Immature natural killer cell (primary cell): ENCODE measurements at places on chromosomes 3 and 15. TPM values are rescaled to one million over a fixed set of nuclear protein-coding genes. Genes with fewer than 3 reads are reported as not detected.

Gene IREB2
- 30.5 TPM for polyA plus RNA-seq

GRCh38 chr3:23116081-23116837 is 86.9 kb upstream of the UBE2E2 start:
- H3K27ac ChIP-seq: no peak overlapping the region
- H3K36me3 ChIP-seq: no peaks in the 10 kb centered on the region
- peaks cover 22% of the 10 kb centered on the region for H3K4me1 ChIP-seq
- no peak for DNase-seq
- H3K27me3 ChIP-seq: no peaks in the 10 kb centered on the region

DNA sequence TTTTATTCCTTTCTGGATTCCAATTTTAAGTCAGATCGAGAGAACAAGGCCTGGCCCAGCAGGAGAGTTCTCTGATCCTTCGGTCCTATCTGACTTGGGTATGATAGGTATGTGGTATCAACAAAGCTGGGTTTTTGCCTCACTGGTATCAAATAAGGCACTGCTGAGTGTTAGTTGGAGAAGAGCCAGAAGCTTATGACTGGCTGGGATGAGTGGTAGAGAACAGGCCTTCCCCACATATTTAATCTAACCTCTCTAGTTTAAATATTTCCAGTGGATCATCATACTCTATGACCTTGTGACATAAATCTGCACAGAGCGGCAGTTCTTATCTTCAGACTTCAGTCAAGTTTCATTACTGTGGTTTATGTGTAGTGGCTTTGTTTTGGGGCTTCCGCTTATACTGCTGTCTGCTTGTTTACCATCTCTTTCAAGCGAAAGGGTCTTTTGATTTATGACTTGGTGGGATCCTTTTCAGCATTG is 164.5 kb downstream of the PTPRG start:
- H3K4me1 ChIP-seq: no peaks in the 10 kb centered on the region
- no peak for DNase-seq
- no peaks in the 10 kb centered on the region for H3K36me3 ChIP-seq
- H3K27ac ChIP-seq: no peak overlapping the region
- no peak overlapping the region for H3K4me3 ChIP-seq
- no peaks in the 10 kb centered on the region for H3K27me3 ChIP-seq

DNA sequence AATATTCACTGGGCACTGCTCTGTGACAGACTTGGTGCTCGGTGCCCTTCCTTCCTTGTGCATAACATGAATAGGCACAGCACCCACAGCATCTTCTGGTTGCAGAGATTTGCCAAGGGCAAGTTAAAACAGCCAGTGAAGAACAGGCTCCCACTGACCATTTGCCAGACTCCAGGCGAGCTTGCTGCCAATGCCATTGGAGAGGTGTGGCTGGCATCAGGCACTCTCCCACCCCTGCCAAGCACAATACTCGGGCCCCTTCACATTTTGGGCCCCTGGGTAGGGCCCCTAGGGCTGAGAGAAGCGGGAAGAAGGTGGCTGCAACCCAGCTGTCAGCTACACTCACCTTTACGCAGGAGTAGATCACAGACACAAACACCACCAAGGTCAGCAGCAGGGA is 112.1 kb downstream of the SEC22A start:
- peaks cover 6% of the 10 kb centered on the region for H3K27me3 ChIP-seq
- no peak overlapping the region for H3K4me3 ChIP-seq
- no peak for DNase-seq
- no peak overlapping the region for H3K27ac ChIP-seq
- no peaks in the 10 kb centered on the region for H3K36me3 ChIP-seq

Gene SV2B
- not detected for polyA plus RNA-seq

- H3K4me1 ChIP-seq: no peaks in the 10 kb centered on the region
- H3K27me3 ChIP-seq: no peaks in the 10 kb centered on the region
- no peak overlapping the region for H3K4me3 ChIP-seq
- H3K36me3 ChIP-seq: no peaks in the 10 kb centered on the region
These were observed 175.2 kb downstream of the TP63 start for GRCh38 chr3:189806171-189806951.

DNA sequence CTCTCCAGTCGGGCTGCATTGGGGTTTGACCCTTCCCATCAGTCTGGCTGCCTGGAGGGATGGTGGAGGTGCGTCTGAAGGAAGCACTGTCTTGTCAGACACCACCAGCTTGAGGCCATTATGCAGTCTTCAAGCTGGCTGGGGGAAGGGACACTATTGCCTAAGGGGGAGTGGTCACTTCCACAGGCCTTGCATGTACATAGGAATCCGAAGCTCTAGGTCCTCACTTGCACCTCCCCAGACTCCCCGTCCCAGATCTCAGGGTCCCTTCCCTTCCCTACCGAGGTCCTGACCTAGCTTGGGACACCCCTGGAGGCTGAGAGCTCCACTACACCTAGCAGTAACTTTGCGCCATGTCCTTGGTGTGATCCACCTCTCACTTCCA is 48.6 kb upstream of the KLF13 start:
- H3K27me3 ChIP-seq: no peaks in the 10 kb centered on the region
- no peaks in the 10 kb centered on the region for H3K36me3 ChIP-seq
- H3K27ac ChIP-seq: no peak overlapping the region
- DNase-seq: no peak
- no peak overlapping the region for H3K4me3 ChIP-seq
- H3K4me1 ChIP-seq: no peaks in the 10 kb centered on the region

- no peaks in the 10 kb centered on the region for H3K4me1 ChIP-seq
- no peaks in the 10 kb centered on the region for H3K36me3 ChIP-seq
- DNase-seq: no peak
- no peak overlapping the region for H3K27ac ChIP-seq
- no peaks in the 10 kb centered on the region for H3K27me3 ChIP-seq
These were observed 165.6 kb upstream of the CCDC54 start for GRCh38 chr3:107211608-107212007.

DNA sequence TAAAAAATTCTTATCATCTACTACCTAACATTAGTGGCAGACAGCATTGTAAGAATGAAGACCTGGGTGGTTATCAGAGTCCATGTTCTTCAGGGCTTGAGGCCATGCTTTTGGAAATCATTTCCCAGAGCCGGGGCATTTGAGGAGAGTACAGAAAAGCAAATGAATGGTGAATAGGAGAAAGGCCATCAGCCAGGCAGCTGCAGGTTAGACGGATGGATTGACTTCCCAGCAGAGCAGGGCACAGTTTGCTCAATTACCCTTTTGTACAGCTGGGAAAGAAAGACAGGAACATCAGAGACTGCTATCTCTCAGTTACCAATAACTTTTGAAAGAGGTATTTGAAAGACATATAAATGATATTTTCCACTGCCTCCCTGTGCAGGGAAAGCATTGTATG is 135.6 kb downstream of the ALCAM start:
- H3K27ac ChIP-seq: no peak overlapping the region
- H3K36me3 ChIP-seq: no peaks in the 10 kb centered on the region
- H3K4me1 ChIP-seq: no peaks in the 10 kb centered on the region

DNA sequence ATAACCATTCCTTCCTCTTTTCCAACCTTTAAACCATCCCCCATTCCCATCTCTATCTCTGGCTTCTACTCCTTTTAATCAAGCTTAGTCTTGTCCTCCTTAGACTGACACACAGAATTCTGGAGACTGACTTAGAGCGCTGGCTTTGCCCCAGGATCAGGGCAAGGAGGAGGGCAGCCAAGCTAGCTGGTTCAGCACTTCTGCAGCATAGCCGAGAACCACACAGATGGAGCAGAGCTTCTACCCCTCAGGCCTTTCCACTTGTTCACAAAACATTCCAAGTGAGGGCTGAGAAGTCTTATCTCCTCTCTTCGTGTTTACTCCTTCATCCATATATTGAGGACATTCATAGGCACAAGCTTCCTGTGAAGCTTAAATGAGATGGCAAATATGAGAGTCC is 246.5 kb upstream of the PEX5L start:
- H3K27me3 ChIP-seq: no peaks in the 10 kb centered on the region
- H3K27ac ChIP-seq: no peak overlapping the region
- H3K4me3 ChIP-seq: no peak overlapping the region
- no peaks in the 10 kb centered on the region for H3K36me3 ChIP-seq

Gene ETV5
- not detected for polyA plus RNA-seq

DNA sequence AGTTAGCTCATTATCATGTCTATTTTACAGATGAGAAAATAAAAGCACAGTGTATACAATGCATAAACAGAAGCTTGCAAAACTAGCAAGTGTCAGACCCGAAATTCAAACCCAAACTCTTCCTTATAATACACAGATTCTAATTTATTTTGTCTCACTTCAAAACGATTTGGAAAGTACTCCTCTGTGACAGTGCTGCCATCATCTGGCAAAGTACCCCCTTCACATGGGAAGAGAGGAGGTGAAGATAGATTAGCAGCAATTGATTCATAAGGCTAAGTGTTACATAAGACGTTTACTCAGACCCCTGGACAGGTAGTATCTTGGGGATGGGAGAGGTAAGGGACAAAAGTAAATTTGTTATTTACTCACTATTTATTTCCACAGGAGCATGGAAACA is 744.0 kb upstream of the SGO1 start:
- H3K27ac ChIP-seq: no peak overlapping the region
- no peak for DNase-seq
- H3K4me3 ChIP-seq: no peak overlapping the region

DNA sequence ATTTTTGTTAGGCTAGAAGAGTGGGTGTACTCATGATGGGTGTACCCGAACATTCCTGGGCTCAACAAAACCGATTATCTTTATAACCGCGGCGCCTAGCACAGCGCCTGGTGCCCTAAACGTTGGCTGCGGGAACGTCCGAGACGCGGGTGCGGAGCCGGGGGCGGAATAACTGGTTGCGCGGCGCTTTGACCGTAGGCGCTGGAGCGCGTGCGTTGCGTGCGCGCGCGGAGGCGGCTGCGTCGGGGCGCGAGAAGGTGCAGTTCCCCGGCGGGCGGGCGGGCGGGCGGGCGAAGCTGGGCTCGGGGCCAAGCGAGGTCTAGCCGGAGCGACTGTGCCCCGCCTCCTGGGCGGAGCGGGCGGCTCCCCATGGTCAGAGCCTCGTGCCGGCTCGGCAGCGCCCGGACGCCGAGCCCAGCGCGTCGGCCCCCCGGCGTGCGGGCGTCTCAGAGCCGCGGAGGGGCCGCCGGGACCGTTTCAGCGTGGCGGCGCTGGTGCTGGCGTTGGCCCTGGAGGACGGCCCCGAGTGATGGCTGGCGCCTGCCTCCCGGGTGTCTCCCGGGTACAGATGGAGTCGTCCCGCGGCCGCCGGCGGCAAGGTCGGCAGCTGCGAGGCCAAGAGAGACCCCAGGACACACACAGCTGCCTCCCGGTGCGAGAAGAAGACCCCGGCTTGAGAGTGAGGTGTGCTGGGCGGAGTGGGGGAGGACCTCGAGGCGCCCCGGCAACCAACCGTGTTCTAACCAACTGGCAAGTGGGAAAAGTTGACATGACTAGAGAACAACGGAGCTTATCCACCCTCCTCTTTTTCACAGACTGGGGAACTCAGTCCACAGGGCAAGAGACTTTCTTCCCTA is at the start of gene PLAAT1:
Gene PLAAT1, plus strand, starts transcription at position 373 of the 857 bp plus-strand sequence. CDS start 14,429 bp downstream, outside the sequence.
- no peak within 1 kb of the TSS for H3K4me3 ChIP-seq
- H3K4me1 ChIP-seq: peaks cover 2% of the 10 kb centered on the region
- DNase-seq: no peak
- H3K36me3 ChIP-seq: no peaks in the 10 kb centered on the region

DNA sequence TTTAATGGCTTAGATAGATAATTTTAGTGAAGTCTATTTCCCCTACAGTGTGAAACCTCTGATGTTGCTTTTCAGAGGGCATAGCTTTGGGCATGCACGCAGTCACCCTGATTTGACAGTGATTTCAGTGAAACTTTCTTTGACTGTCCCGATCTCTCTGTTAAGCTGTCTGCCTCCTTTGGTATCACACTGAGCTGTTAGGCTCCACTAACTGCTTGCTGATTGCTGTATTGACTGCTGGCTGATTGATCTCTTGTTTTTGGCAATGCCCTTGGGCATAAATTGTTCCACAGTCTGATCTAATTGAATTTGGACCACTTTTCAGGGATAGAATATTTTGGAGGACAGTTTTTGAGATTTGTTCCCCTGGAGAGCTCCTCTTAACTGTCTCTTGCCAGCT is 68.5 kb upstream of the CCDC54 start:
- peaks cover 6% of the 10 kb centered on the region for H3K27me3 ChIP-seq
- DNase-seq: no peak
- H3K36me3 ChIP-seq: no peaks in the 10 kb centered on the region

- H3K27me3 ChIP-seq: peaks cover 1% of the 10 kb centered on the region
- DNase-seq: no peak
- no peak overlapping the region for H3K27ac ChIP-seq
- H3K36me3 ChIP-seq: no peaks in the 10 kb centered on the region
- no peak overlapping the region for H3K4me3 ChIP-seq
These were observed 2.7 kb downstream of the SLC22A14 start for GRCh38 chr3:38284756-38285150.

Gene ACKR4
- not detected for polyA plus RNA-seq

Gene ECE2
- polyA plus RNA-seq: not detected

Gene TRAIP
- 1.5 TPM for polyA plus RNA-seq

- no peaks in the 10 kb centered on the region for H3K36me3 ChIP-seq
- H3K4me3 ChIP-seq: no peak overlapping the region
- peaks cover 2% of the 10 kb centered on the region for H3K27me3 ChIP-seq
- no peak for DNase-seq
- no peak overlapping the region for H3K27ac ChIP-seq
- H3K4me1 ChIP-seq: no peaks in the 10 kb centered on the region
These were observed 283.5 kb upstream of the ROPN1 start for GRCh38 chr3:124275412-124275811.

Gene SRGAP3
- not detected for polyA plus RNA-seq

GRCh38 chr3:116256843-116257485 is 188.3 kb downstream of the LSAMP start:
- H3K4me1 ChIP-seq: no peaks in the 10 kb centered on the region
- H3K27me3 ChIP-seq: no peaks in the 10 kb centered on the region
- no peak for DNase-seq
- H3K27ac ChIP-seq: no peak overlapping the region

- DNase-seq: no peak
- H3K27me3 ChIP-seq: no peaks in the 10 kb centered on the region
- no peak overlapping the region for H3K4me3 ChIP-seq
- H3K4me1 ChIP-seq: no peaks in the 10 kb centered on the region
- no peak overlapping the region for H3K27ac ChIP-seq
These were observed 415.9 kb upstream of the MDFIC2 start for GRCh38 chr3:70728311-70728710.

Gene DAZL
- not detected for polyA plus RNA-seq

GRCh38 chr15:53710906-53711305 is 48.6 kb downstream of the WDR72 start:
- H3K4me3 ChIP-seq: no peak overlapping the region
- H3K36me3 ChIP-seq: no peaks in the 10 kb centered on the region
- H3K4me1 ChIP-seq: no peaks in the 10 kb centered on the region

DNA sequence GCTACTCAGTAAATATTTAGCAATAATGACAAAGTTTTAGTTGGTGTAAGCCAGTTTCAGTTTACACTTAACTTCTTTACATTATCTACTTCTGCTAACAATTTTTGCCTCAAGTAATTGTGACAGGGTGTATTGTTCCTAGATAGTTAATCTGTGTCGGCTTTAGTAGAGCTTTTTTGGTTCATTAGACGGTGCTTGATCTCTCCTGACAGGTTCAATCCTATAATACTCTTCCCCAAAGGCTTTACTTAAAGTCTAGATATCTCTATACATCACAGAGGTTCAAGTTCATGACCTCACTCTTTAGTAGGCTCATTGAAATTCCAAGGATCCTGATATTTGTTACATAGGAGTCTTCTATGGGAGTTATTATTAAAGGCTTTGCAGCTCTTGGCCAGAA is 365.6 kb upstream of the DPPA4 start:
- H3K36me3 ChIP-seq: no peaks in the 10 kb centered on the region
- H3K27me3 ChIP-seq: peaks cover 3% of the 10 kb centered on the region
- no peak overlapping the region for H3K27ac ChIP-seq

Gene MFAP1
- polyA plus RNA-seq: 21.3 TPM

- DNase-seq: no peak
- peaks cover 4% of the 10 kb centered on the region for H3K4me1 ChIP-seq
- H3K4me3 ChIP-seq: no peak overlapping the region
- H3K27me3 ChIP-seq: no peaks in the 10 kb centered on the region
- H3K36me3 ChIP-seq: peaks cover 11% of the 10 kb centered on the region
- H3K27ac ChIP-seq: no peak overlapping the region
These were observed 14.3 kb downstream of the ANKRD28 start for GRCh38 chr3:15783361-15783969.
